ENCODE measurements at places on chromosomes 13 and 19.
A peak's percentile ranks its signal among the peaks of the same experiment; 100 is the strongest.

DNA sequence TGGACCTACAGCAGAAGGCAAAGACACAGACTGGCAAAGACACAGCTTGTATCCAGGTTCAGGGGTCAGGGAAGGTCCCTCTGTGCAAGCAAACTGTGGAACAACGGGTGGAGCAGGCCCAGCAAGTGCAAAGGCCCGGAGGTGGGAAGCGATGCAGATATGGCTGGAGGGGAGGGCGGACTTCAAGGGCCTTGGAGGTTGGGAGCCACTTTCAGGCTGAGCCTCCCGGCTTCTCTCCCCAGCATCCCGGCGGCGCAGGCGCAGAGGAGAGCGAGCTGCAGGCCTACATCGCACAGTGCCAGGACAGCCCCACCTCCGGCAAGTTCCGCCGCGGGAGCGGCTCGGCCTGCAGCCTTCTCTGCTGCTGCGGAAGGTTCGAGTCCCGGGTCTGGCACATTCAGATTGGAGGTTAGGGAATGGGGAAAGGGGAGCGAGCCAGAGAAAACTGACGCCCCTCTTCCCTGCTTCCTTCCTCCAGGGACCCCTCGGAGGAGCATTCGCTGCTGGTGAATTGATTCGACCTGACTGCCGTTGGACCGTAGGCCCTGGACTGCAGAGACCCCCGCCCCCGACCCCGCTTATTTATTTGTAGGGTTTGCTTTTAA is 2.1 kb upstream of the PNPLA6 start:
- H3K36me3 ChIP-seq = peaks cover 32% of the 10 kb centered on the region
- H3K4me1 ChIP-seq = peaks cover 20% of the 10 kb centered on the region
- H3K27ac ChIP-seq = peak overlapping the region; percentile 92
- DNase-seq = peak; percentile 66
- no peaks in the 10 kb centered on the region for H3K27me3 ChIP-seq

DNA sequence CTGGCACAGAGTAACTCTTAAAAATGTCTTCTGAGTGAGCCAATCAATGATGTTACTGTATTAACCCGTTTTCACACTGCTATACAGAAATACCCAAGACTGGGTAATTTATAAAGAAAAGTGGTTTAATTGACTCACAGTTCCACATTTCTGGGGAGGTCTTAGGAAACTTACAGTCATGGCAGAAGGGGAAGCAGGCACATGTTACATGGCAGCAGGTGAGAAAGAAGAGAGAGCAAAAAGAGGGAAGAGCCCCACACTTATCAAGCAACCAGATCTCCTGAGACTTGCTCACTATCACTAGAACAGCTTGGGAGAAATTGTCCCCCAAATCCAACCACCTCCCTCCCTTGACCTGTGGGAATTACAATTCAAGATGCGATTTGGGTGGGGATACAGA is 97.6 kb upstream of the MIR17HG start:
- no peaks in the 10 kb centered on the region for H3K4me1 ChIP-seq
- H3K4me3 ChIP-seq = no peak overlapping the region
- H3K27me3 ChIP-seq = no peaks in the 10 kb centered on the region

DNA sequence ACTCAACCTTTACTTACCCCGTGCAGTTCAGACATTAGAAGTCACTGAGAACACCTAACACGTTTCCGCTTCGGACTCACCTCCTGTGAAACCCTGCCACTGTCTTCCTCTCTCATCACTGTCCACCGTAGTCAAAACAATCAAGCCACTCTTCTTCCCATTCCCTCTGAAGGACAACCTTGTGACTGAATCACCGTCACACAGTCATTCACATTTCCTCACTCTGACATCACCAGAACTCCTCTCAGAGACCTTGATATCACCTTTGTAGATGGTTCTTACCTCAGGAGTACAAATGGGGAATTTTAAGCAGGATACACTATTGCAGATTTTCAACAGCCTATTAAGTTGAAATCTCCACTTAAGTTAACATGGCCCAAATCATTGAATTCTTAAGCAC is 1.3 kb upstream of the KBTBD6 start:
- no peak overlapping the region for H3K27ac ChIP-seq
- H3K4me1 ChIP-seq = peaks cover 39% of the 10 kb centered on the region
- DNase-seq = no peak
- no peak overlapping the region for H3K4me3 ChIP-seq
- H3K36me3 ChIP-seq = no peaks in the 10 kb centered on the region

DNA sequence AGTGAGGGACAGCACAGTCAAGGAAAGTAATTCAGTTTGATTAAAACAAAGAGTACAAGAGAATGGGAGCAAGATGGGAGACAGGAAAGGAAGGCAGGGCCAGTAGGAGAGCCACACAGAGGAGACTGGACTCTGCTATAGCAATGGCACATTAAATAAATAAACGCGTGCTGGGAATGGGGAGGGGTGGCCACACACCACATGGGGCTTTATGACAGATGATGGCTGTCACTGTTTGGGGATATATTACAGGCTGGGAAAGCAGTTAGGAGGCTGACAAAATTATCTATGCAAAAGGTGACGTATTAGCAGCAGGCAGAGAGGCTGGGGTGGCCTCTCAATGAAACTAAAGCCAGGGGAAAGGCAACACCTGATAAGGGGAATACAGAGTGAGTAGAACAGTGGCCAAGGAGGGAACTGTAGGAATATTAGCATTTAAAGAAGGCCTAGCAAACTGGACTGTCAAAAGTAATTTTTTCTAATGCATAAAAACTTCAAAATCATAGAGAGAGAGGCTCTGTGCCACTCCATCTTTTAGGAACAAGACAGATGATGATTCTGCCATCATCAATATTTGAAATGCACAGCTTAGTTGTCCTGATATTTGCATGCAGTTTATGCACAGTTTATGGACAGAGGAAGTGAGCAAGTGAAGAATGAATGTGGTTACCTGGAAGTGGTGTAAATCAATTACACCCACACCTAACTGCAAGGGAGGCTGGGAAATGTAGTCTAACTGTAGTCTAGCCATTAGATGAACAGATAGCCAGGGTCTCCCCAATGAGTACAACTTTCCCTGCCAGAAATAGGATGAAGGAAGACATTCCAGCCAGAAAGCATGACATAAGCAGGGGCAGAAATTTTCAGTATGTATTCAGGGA is 346.5 kb downstream of the FOXO1 start:
- no peak overlapping the region for H3K27ac ChIP-seq
- H3K4me3 ChIP-seq = no peak overlapping the region
- no peak for DNase-seq
- no peaks in the 10 kb centered on the region for H3K36me3 ChIP-seq
- H3K27me3 ChIP-seq = no peaks in the 10 kb centered on the region
- no peaks in the 10 kb centered on the region for H3K4me1 ChIP-seq

DNA sequence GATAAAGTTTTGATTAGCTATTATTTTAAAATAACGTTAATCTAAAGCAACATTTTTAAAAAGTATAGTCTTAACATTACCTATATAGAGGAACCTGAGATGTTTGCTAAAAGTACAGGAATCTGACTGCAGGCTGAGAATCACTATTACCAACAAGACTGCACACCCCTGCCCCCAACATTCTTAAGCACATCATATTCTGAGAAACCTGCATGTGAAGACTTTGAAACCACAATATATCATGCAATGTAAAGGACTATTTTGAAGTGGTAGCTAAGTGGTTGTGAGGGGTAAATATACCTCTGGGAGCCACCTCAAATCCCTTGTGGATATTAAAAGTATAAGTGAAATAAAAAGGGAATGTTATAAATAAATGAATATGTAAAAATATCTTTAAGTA is 119.0 kb upstream of the KLF12 start:
- no peak for DNase-seq
- no peaks in the 10 kb centered on the region for H3K4me1 ChIP-seq
- H3K27me3 ChIP-seq = no peaks in the 10 kb centered on the region
- H3K4me3 ChIP-seq = no peak overlapping the region
- no peaks in the 10 kb centered on the region for H3K36me3 ChIP-seq

DNA sequence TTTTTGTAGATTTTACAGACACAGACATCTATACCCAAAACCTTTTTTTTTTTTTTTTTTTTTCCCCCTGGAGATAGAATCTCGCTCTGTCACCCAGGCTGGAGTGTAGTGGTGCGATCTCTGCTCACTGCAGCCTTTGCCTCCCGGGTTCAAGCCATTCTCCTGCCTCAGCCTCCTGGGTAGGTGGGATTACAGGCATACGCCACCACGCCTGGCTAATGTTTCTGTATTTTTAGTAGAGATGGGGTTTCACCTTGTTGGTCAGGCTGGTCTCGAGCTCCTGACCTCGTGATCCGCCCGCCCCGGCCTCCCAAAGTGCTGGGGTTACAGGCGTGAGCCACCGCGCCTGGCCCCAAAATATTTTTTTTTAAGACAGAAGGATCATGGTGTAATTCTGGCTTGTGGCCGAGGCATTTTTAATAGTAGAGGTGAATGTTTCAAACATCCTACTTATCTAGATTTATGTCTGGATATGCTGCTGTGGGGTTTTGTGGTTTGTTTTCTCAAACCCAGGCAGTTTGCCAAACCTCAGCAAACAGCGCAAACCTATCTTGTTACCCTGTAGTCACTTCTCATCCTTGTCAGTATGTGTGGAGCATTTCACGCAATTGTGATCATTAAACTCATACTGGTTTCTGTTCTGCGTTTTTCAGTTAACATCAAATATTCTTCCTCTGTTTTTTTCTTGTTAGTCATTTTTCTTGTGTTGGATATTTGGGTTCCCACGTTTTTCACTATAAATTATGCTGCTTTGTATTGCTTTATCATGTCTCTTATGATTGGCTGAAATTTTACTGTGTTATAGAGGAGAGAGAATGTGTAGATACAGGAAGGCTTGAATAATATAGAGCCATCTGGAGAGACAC is 36.2 kb upstream of the GARRE1 start:
- H3K4me1 ChIP-seq = no peaks in the 10 kb centered on the region
- no peaks in the 10 kb centered on the region for H3K27me3 ChIP-seq
- peaks cover 47% of the 10 kb centered on the region for H3K36me3 ChIP-seq
- no peak overlapping the region for H3K4me3 ChIP-seq
- no peak overlapping the region for H3K27ac ChIP-seq
- DNase-seq = no peak

DNA sequence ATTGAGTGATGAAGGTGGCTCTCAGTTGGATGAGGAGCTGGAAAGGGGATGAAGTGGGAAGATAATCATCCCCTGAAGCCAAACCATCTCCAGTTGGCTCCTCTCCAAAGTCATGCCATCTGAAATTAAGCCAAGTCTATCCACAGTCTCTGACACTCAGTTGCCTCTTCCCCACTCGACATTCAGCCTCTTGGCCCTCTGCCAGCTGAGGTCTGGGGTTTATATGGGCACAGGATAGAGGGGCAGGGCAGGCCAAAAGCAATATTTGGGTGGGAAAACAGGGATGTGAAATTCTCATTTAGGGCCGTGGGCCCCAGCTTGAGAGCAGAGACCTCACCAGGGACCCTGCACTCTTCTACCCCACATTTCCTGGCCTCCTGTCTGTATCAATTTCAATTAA is 85.9 kb downstream of the SLITRK1 start:
- no peaks in the 10 kb centered on the region for H3K36me3 ChIP-seq
- no peak overlapping the region for H3K27ac ChIP-seq
- H3K27me3 ChIP-seq = no peaks in the 10 kb centered on the region
- DNase-seq = no peak
- no peak overlapping the region for H3K4me3 ChIP-seq

GRCh38 chr13:75760131-75761021 is 124.2 kb downstream of the LMO7 start:
- no peaks in the 10 kb centered on the region for H3K36me3 ChIP-seq
- no peaks in the 10 kb centered on the region for H3K4me1 ChIP-seq
- peak overlapping the region; percentile 57 for H3K27ac ChIP-seq
- peak overlapping the region; percentile 37 for H3K4me3 ChIP-seq
- no peaks in the 10 kb centered on the region for H3K27me3 ChIP-seq
- DNase-seq = no peak

- H3K4me1 ChIP-seq = no peaks in the 10 kb centered on the region
- no peaks in the 10 kb centered on the region for H3K27me3 ChIP-seq
- no peak overlapping the region for H3K27ac ChIP-seq
- H3K36me3 ChIP-seq = no peaks in the 10 kb centered on the region
These were observed 1.2 kb downstream of the SLC7A9 start for GRCh38 chr19:32868206-32868950.

GRCh38 chr13:37769078-37769477 is 100.5 kb downstream of the TRPC4 start:
- no peaks in the 10 kb centered on the region for H3K36me3 ChIP-seq
- no peak overlapping the region for H3K4me3 ChIP-seq
- no peak for DNase-seq
- no peak overlapping the region for H3K27ac ChIP-seq
- H3K27me3 ChIP-seq = no peaks in the 10 kb centered on the region

GRCh38 chr13:113065406-113066141 is 40.0 kb upstream of the F7 start:
- H3K36me3 ChIP-seq = peaks cover 5% of the 10 kb centered on the region
- no peaks in the 10 kb centered on the region for H3K4me1 ChIP-seq
- H3K27ac ChIP-seq = no peak overlapping the region
- no peaks in the 10 kb centered on the region for H3K27me3 ChIP-seq
- DNase-seq = no peak
- H3K4me3 ChIP-seq = no peak overlapping the region

GRCh38 chr13:36130552-36131221 is 495 bp downstream of the DCLK1 start:
- peak overlapping the region; percentile 60 for H3K27ac ChIP-seq
- no peaks in the 10 kb centered on the region for H3K36me3 ChIP-seq
- H3K4me3 ChIP-seq = peak overlapping the region; percentile 49
- H3K4me1 ChIP-seq = peaks cover 8% of the 10 kb centered on the region
- H3K27me3 ChIP-seq = no peaks in the 10 kb centered on the region

- no peak within 1 kb of the TSS for H3K27ac ChIP-seq
- H3K27me3 ChIP-seq = no peaks in the 10 kb centered on the region
- peak within 1 kb of the TSS; percentile 56 for H3K4me3 ChIP-seq
- H3K4me1 ChIP-seq = no peaks in the 10 kb centered on the region
These were observed at the start of gene CADM4 for GRCh38 chr19:43639519-43640423. CADM4 (minus strand) TSS chr19:43639850; CDS start chr19:43639790, 60 bp downstream.

- H3K4me1 ChIP-seq = no peaks in the 10 kb centered on the region
- H3K4me3 ChIP-seq = no peak overlapping the region
- no peaks in the 10 kb centered on the region for H3K27me3 ChIP-seq
- peaks cover 58% of the 10 kb centered on the region for H3K36me3 ChIP-seq
- DNase-seq = no peak
These were observed 5.5 kb downstream of the TPT1 start for GRCh38 chr13:45335397-45336024.

DNA sequence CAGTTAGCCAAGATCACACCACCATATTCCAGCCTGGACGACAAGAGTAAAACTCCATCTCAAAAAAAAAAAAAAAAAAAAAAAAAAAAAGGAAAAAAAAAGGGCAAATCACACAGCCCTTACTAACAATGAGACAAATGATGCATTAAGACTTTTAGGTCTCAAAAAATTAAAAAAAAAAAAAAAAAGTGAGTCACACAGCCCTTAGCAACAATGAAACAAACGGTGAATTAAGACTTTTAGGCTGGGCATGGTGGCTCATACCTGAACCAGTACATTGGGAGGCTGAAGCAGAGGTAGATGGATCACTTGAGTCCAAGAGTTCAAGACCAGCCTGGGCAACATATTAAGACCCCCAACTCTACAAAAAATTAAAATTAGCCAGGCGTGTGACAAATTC is 32.4 kb upstream of the EIF3G start:
- no peaks in the 10 kb centered on the region for H3K4me1 ChIP-seq
- H3K4me3 ChIP-seq = no peak overlapping the region
- H3K36me3 ChIP-seq = peaks cover 74% of the 10 kb centered on the region
- DNase-seq = no peak
- H3K27me3 ChIP-seq = no peaks in the 10 kb centered on the region
- no peak overlapping the region for H3K27ac ChIP-seq

- H3K27ac ChIP-seq = no peak overlapping the region
- DNase-seq = peak; percentile 84
- no peaks in the 10 kb centered on the region for H3K4me1 ChIP-seq
- H3K4me3 ChIP-seq = no peak overlapping the region
- H3K36me3 ChIP-seq = peaks cover 10% of the 10 kb centered on the region
These were observed 3.1 kb downstream of the ADAMTS10 start for GRCh38 chr19:8607386-8607785.

- H3K27ac ChIP-seq = no peak overlapping the region
- H3K4me3 ChIP-seq = no peak overlapping the region
- no peaks in the 10 kb centered on the region for H3K36me3 ChIP-seq
- no peak for DNase-seq
- no peaks in the 10 kb centered on the region for H3K27me3 ChIP-seq
- H3K4me1 ChIP-seq = no peaks in the 10 kb centered on the region
These were observed 28.2 kb downstream of the FGF9 start for GRCh38 chr13:21698817-21699679.

Data from right atrium auricular region (tissue), 2 donors.